ENCODE measurements at places on chromosomes 7 and 10.

DNA sequence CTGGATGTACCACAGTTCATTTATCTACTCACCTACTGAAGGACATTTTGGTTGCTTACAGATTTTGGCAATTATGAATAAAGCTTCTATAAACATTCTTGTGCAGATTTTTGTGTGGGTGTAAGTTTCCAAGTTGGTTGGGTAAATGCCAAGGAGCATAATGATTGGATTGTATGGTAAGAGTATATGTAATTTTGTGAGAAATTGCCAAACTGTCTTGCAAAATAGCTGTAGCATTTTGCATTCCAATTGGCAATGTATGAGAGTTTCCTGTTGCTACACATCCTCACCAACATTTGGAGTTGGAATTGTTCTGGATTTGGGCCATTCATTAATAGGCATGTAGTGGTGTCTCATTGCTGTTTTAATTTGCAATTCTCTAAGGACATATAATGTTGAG is 33.9 kb upstream of the HYAL4 start:
- DNase-seq: no peak

DNA sequence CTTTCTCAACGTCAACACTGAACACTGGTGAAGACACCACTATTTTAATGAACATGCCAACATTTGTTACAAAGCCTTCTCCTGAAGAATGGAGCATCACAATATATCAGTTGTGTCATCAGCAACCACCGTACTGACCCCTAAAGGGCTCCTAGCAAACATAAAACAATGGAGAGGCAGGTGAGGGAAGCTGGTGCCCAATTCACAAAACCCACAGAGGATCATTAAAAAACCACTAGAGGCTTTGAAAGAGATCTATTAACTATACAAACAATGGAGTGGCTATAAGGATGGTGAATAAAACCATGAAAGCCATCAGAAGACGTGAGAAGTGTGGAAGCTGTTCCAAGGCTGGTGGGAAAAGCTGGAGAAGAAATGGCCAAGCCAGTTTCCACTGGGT is 150.8 kb downstream of the FAM107B start:
- no peak for DNase-seq

DNA sequence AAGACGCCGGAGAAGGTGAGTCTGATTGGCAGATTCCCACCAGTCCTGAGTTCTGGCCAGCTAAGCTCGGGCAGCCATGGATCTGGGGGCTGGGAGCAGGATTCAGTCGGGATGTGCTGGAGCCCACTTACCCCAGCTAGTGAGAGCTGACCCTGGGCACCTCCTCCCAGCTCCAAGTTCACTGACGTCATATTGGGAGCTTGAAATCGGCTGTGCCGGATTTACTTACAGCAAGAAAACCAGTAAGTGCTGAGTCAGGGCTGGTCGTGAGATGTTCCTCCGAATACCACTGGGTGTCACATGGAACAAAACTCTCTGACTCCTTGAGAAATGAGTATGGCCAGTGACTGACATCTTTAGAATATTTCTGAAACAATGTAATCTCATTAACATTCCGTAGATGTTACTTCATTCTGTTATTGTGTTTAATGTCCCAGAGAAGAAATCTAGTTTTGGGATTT is 621.2 kb downstream of the SDK1 start:
- DNase-seq: no peak

DNA sequence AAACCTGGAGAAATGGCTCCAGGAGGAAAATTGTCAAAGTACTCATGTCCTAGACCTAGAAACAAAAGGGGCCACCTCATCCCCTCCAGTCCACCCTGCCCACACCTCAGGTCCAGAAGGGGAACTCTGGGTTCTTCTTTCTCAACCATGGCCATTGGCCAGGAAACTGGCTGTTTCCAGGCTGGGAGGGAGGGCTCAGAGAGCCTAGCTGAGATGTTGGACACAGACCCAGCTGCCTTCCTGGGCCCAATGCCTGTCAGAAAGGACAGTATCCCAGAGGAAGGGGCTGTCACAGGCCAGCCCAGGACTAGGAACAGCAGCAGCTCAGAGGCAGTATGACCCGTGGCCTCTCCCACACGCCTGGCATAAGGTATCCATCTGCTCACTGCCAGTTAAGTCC is 9.6 kb downstream of the GRID1 start:
- DNase-seq: no peak

DNA sequence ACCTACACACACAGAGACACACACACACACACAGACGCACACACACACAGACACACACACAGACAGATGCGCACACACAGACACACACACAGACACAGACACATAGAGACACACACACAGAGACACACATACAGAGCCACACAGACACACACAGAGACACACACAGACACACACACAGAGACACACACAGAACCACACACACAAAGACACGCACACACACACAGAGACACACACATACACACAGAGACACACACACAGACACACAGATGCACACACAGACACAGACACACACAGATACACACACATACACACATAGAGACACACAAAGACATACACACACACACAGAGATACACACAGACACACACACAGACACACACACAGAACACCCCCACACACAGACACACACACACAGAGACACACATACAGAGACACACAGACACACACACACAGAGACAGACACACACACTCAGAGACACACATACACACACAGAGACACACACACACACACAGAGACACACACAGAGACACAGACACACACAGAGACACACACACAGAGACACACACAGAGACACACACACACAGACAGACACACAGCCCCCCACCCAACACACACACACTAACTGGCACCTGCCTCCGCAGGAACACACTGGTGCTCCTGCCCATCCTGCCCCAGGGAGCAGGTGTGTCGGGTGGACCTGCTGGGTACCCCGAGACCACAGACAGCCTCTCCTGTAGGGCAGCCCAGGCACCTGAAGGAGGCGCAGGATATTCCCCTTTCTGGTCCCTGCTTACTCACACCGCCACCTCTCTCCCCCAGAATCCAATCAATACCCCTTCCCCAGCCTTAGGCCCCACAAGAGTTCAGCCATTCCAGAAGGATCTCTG is 5.4 kb upstream of the FZD9 start:
- DNase-seq: no peak

GRCh38 chr10:43749145-43749576 is 100.5 kb upstream of the ZNF32 start:
- no peak for DNase-seq

GRCh38 chr10:79407423-79407796 is 38.0 kb downstream of the ZCCHC24 start:
- no peak for DNase-seq

- peak; percentile 24 for DNase-seq
Observed at GRCh38 chr10:99870123-99870730, 87.8 kb downstream of the ABCC2 start.

DNA sequence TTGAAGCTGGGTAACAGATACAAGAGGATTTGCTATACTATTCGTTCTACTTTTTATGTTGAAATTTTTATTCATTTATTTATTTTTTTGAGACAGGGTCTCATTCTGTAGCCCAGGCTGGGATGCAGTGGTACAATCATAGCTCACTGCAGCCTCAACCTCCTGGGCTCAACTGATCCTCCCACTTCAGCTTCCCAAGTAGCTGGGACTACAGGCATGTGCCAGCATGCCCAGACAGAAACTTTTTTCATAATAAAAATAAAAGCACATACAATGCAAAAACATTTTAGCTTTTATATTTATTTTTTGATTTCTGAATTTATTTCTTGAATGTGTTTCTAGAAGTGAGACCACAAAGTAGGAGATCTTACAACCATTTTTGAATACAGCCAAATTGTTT is 71.2 kb downstream of the FANK1 start:
- DNase-seq: no peak

- no peak for DNase-seq
Observed at GRCh38 chr7:37196676-37197075, 252.0 kb downstream of the ELMO1 start.

DNA sequence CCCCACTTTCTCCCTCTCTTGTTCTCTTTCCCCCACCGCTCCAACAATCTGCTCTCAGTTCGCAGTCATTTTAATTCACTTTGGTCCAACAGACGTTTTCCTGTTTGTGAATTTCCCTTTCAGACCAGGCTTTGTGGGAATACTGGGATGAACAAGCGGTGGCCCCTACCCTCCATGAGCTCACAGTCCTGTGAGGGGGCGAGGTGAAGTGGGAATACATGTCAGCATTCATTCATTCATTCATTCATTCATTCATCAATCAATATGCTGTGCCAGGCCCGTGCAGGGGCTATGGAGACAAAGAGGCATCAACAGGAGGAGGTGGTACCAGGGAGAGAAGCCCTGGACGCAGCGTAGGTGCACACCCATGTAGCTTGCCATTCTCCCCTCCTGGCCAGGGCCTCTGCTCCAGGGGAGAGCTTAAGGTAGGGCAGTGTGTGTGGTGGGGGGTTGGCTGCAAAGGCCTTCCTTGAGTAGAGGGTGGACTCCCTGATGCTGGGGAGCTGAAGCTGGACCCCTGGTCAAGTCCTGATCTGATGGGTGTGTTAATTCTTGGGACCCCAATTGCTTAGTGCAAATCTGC is 16.1 kb downstream of the PRF1 start:
- DNase-seq: no peak

DNA sequence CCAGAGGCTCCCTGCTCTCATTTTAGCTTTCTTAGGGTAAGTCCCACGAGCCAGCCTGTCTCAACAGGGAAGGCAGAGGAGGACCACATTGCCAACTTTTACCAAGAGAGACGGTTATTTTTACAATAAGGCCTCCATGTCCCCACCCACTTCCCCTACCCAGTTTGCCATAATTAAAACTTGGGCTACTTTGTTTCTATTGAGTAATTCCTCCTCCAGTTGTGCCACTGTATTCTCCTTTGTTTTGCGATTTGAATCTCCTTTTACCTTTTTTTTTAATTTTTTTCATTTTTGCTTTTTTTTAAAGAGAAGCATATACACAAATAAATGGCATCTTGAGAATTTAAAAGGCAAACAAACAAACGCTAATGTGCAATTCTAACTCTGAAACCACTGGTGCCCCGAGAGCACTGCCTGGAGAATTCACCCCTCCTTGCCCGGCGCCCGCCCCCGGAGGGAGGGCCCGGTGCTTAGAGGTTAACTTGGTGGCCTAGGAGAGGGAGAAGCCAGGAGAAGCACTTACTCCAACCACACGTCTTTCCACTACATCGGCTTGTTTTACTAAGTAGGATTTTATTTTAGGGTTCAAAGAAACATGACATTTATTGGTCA is 282.3 kb downstream of the USP6NL start:
- DNase-seq: no peak

- no peak for DNase-seq
Observed at GRCh38 chr10:131997366-131998049, 15.8 kb upstream of the BNIP3 start.

DNA sequence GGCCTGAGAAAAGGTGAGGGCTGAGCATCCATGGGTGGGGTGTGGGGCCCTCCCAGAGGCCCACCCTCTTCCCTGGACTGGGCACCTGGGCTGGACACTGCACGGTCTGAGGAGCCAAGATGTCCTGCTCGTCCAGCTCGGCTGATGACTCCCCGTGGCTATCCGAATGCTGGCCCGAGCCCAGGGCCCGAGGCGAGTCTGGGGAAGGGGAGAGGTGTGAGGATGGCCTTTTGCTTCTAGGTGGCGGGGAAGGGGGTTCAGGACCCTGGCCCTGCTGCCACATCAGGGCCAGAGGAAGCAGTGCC is 7.1 kb downstream of the NACAD start:
- no peak for DNase-seq

GRCh38 chr7:156080596-156080995 is 268.3 kb upstream of the SHH start:
- DNase-seq: no peak

DNA sequence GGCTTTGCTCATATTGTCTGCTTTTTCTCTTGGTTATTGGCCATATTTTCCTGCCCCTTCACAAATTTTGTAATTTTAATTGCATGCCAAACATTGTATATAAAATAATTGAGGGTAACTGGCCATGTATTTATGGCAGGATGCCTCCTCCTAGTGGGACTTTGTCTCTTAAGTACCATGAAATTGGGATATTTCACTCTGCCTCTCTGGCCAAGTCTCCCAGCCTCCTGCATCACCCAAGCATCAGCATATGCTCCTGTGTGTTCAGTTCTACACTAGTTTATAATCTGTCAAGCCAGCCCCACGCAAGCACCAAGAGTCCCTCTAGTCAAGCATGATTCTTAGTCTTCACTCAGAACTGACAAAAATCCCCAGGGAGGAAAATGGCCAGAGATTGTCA is 44.2 kb upstream of the FHIP2A start:
- DNase-seq: no peak

DNA sequence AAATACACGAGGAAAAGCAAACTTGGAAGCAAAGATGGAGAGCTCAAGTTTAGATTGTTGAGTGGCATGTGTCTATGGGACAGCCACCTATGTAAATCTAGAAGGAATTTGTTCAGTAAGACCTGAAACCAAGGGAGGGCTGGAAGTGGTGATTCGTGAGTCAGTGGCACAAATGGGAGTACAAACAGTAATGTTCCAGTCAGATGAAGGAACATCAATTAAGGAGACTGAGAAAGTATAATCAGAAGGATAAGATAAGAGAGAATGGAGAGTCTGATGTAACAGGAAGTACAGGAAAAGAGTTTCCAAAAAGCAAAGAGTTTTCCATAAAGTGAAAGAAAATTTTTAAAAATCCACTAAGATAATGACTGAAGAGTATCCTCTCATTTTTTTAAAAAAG is 544.2 kb downstream of the KIF20B start:
- no peak for DNase-seq

DNA sequence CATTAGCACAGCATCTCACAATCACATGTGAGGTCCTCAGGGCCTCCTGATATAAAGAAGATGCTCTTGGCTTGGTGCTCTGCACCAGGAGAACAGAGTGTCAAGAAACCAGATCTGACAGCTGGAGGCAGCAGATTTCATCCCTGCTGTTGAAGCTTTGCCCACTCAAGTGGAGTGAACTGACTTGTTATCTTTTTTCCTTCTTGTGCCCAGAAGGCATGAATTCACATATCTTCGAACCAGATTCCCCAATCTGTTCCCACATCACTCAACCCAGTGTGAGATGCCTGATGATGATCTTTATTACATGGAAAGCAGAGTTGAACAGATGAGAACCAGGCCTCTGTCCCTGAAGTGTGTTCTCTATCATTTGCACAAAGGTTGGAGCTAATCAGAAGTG is 521.0 kb downstream of the SORCS1 start:
- DNase-seq: no peak

DNA sequence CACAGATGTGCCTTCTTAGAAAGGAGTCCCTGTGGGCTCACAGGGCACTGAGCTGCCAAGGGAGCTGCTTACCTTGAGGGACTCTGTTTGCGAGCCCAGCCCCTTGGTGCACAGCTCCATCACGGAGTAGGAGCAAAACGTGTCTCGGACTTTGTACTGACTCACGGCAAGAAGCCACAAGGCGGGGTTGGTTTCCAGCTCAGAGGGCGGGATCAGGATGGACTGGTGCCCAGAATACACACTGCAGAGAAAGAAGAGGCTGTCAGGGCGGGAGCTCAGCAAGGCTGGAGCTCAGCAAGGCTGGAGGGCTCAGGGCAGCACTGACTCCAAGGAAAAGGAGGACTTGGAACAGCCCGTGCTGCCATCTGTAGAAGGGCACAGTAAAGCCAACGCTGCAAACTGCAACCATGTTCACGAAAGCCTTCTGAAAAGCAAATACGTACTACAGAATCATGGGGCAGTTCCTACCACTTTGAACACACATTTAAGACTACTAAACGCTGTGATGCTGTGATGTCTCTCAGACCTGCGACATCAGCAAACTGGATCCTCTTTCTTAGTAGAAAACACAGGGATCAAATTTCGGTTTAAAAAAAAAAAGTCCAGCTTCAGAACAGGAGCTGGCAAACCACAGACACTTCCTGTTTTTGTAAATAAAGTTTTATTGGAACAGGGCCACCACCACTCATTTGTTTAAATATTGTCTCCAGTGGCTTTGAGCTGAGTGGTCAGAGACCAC is 194.3 kb downstream of the ZMYND11 start:
- peak; percentile 52 for DNase-seq
